C1 segment of cervical spinal cord (tissue), 14 donors: ENCODE measurements at places on chromosomes 3 and 15.

- DNase-seq, result no peak
Measured at GRCh38 chr15:101723171-101723873, 951 bp downstream of the TARS3 start.

DNA sequence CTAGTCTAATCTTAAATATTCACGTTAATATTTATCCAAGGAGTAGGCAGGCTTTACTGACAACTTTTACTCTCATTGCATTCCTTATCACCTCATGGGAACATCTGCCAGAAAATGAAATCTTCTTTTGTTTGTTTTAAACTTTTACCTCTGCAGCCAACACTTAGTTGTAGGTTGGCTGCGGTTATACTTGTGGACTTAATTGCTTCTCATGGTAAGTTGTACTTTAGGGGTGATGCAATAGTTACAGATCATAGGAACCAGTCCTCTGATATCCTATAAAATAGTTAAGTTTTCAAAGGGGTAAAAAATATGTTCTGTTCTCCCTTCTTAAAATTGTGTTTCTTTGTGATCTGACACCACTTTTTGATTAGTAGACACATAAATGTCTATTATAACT is 321.9 kb downstream of the ZPLD1 start:
- no peak for DNase-seq

DNA sequence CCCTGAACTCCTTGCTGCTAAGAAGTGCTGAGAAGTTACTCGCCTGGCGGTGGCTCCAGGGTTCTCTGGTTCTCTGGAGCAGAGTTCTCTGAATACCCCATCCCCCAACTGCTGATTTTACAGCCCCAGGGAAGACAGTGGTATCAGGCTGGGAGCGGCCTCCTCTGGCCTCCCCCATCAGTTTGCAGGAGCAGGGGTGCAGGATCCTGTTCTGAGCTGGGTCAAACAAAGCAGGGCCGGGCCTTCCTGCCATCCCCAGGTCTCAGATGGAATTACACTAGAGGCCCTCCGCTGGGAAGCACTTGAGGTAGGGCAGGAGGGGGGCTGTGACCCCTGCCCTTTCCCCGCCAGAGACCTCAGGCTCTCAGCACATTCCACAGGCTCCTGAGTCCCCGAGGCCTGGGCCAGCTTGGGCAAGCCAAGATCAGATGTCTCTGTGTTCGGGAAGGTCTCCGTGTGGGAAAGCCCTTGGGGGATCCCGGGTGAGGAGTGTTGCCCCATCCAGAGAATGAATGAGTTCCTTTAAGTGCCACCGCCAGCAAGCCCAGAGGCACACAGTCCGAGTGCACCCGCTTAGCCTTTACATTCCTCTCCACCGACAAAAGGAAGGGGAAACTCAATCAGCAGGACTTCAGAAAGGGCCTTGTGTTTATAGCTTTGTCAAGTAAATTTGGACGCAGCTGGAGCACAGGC is 149.9 kb downstream of the LRRK1 start:
- no peak for DNase-seq

- no peak for DNase-seq
Measured at GRCh38 chr15:73799466-73799865, 46.3 kb upstream of the INSYN1 start.

- no peak for DNase-seq
Measured at GRCh38 chr15:28933710-28934445, 48.1 kb downstream of the APBA2 start.

GRCh38 chr3:196321162-196321561 is 3.1 kb upstream of the DYNLT2B start:
- DNase-seq, result no peak

DNA sequence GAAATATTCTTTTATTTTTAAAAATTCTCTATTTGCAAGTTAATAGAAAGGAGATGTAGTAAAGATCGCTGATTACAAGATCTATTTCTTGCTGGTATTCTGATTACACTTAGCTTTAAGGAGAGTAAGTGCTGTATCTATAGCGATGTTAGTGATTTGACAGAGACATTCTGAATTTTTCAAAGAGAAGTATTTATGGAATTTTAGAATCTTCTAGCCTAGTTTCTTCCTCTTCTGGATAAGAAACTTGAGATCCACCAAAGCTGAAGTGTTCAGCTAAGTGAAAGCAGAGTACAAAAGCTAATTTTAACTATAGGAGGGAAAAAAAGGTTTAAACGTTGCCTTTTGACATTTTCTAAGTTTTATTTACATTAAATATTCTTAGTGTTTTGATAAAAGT is 72.1 kb upstream of the RARB start:
- no peak for DNase-seq

GRCh38 chr3:180961087-180961486 is 28.4 kb downstream of the DNAJC19 start:
- no peak for DNase-seq

GRCh38 chr3:30399394-30400181 is 206.8 kb upstream of the TGFBR2 start:
- no peak for DNase-seq

DNA sequence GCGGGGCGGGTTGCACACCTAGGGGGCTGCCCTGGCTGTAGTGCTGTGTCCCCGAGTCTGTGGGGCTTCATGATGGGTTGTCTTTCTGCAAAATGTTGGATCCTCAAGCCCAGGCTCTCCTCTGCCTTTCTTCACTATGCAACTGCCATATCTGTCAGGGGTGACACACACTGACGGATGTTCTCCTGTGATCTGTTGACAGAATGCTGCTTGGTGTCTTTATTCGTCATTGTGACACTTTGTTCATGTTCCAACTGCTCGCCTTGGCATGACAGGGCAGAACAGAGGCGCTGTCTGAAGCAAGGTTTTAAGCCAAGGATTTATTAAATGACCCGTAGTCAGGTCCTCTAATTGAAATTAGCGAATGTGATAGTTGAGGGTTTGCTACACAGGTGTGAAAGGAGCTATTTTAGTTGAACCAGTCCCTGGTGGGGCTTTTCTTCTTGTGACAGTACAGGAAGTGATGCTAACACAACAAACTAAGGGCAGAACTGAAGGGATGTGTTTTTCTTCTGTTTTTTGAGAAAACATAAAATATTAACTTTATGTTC is 173.4 kb downstream of the MCTP2 start:
- no peak for DNase-seq

GRCh38 chr3:83807511-83807910 is 1151.3 kb upstream of the CADM2 start:
- no peak for DNase-seq

GRCh38 chr3:33144433-33144832 is 30.6 kb downstream of the CRTAP start:
- no peak for DNase-seq

DNA sequence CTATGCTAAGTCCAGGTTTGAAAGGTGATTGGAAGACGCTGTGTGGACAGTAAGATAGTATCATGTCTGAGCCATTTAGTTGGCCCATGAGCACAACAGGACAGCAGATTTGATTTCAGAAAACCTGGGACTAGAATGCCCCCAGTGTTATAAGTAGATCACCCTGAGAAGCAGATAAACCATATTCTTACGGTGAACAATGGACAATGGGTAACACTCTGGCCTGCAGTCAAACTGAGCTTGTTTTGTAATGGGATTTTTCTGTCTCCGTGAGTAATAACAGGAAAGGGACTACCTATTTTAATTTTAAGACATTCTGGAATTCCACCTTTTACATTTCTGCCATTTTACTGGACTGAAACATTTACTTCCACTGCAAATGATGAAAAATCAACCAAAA is 71.5 kb downstream of the LDHAL6B start:
- no peak for DNase-seq

DNA sequence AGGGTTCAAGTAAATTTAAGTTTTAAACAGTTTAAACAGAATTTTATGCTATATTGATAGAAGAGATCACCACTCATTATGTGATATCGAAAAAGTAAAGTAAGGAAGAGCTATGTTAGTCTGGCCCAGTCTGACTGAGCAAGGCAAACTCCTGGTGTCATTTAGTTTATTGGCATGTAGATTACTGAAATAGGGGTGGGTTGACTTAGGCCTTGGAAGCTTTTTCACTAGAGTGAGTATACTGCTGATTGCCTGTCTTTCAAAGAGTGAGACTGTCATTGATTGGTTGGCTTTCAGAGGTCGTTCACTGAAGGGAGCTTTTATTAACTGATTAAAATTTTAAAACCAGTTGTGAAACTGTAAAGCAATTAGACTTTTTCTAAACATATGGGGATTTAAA is 294.5 kb downstream of the NAALADL2 start:
- no peak for DNase-seq

GRCh38 chr3:32577581-32578556 is 7.2 kb upstream of the DYNC1LI1 start:
- no peak for DNase-seq

- no peak for DNase-seq
Measured at GRCh38 chr15:43998607-43999006, 171.8 kb downstream of the WDR76 start.

DNA sequence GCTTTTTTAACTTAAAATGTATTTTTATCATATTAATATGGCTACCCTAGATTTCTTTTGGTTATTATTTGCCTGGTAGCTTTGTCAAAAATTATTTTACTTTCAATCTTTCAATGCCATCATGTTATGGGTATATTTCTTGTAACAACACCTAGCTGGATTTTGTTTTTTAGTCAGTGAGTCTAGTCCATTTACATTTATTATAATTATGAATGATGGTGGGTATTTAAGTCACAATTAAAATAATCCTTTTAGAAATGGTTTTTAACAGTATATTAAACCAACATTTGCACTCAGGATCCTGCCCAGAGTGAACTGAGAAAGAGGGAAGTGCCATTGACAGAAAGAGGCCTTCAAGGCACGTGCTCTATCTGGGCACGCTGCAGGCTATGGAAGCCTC is 39.8 kb upstream of the NUDT16 start:
- DNase-seq, result no peak

DNA sequence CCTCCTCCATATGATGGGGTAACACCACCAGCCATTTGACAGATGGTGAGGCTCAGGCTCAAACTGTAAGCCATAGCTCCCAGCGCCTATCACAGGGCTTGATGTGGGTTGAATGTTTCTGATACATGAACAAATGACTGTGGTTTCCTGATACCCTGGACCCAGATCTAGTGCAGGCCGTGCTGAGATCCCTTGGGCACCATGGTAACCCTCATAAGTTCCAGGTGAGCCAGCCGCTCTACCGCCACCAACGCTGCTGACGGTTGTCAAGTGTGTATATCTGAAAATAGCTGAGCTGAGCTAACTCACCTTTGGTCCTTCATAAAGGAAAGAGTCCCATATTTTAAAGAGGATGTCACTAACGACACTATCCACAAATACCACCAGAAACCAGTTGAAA is 74.5 kb downstream of the TBC1D2B start:
- DNase-seq, result no peak

GRCh38 chr15:32730677-32731654 is 13.2 kb downstream of the GREM1 start:
- DNase-seq, result no peak

- DNase-seq, result no peak
Measured at GRCh38 chr15:99174567-99175395, 69.9 kb downstream of the SYNM start.

- no peak for DNase-seq
Measured at GRCh38 chr15:71784719-71785118, 25.6 kb upstream of the NR2E3 start.

- peak; percentile 7 for DNase-seq
Measured at GRCh38 chr3:123658118-123658851, 73.4 kb upstream of the HACD2 start.

GRCh38 chr3:109072194-109072593 is 45.7 kb downstream of the MORC1 start:
- no peak for DNase-seq

DNA sequence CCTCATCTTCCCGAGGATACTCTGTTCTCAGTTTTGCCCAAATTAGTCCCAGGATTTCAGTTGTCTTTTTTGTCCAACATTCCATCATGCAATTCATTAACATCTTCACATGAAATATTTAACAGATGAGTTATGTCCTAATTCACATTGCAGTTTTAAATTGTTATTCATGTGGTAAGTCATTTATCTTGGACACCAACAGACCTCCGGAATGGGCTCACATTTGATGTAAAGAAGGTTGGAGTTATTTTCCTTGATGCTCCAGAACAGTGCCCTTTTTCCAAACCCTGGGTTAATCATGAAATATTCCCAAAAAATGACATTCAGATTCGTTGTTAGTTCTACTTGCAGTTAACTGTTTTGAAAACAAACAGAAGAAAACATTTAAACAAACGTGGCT is 32.8 kb upstream of the LRTM1 start:
- DNase-seq, result no peak

- DNase-seq, result no peak
Measured at GRCh38 chr3:184380627-184381260, 890 bp downstream of the CHRD start.

- no peak for DNase-seq
Measured at GRCh38 chr3:178947738-178948137, 123.9 kb downstream of the ZMAT3 start.
